ENCODE measurements at places on chromosomes 1 and 21.

- DNase-seq = no peak
Observed at GRCh38 chr1:44576456-44577150, 97.7 kb downstream of the TMEM53 start.

DNA sequence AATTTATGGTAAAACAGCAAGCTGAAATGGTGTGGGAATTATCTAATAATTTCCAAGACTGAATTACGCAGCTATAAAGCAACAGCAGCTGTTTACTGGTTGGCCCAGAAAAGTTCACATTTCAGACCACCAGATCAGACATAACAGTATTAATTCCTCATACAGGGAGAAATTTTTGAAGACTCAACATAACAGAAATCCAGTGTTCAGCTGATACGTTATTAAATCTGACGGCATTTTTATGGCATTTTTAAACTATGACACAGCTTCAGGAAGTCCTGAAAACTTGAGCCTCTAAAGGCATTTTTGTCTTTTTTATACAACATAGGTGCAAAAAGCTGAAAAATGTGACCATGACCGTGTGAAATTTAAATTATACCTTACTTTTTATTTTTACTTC lies 91.2 kb downstream of the APP start:
- DNase-seq = peak; percentile 76

- no peak for DNase-seq
Observed at GRCh38 chr1:37092937-37093336, 58.6 kb upstream of the GRIK3 start.

GRCh38 chr1:179493323-179493722 lies 82.4 kb downstream of the NPHS2 start:
- DNase-seq = no peak

GRCh38 chr1:155170806-155171205 lies 2.3 kb downstream of the KRTCAP2 start:
- no peak for DNase-seq

DNA sequence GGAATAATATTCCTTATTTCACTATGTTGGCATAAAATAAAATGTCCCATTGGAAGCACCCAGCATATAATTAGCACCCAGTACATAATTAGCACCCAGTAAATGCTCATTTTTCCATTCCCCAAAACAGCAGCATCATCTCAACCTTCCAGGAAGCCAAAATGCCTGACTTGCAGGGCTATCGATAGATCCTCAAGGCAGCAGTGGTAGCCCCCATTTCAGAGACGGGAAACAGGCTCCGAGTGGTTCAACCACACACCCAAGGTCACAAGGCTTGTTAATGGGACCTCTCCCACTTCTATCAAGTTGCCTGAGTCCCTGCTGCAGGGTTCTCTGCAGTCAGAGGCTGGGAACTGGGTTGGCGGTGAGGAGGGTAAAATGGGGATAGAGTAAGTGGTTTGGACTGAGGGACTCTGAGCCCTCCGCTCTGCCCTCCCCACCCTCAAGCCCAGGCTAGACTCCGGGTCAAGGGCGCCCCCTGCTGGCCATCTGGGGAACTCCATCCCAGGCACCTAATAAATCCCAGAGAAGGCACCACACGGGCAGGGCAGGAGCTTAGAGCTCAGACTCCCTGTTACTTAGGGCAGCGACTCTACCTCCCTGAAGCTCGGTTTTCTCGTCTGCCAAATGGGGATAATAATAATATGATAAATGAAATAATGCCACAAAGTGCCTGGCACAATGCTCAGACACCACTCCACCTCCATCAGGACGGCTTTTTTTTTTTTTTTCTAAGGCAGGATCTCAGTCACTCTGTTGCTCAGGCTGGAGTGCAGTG lies 21.9 kb upstream of the LAPTM5 start:
- DNase-seq = peak; percentile 59

- DNase-seq = peak; percentile 26
Observed at GRCh38 chr21:31909153-31910073, 36.6 kb downstream of the HUNK start.

DNA sequence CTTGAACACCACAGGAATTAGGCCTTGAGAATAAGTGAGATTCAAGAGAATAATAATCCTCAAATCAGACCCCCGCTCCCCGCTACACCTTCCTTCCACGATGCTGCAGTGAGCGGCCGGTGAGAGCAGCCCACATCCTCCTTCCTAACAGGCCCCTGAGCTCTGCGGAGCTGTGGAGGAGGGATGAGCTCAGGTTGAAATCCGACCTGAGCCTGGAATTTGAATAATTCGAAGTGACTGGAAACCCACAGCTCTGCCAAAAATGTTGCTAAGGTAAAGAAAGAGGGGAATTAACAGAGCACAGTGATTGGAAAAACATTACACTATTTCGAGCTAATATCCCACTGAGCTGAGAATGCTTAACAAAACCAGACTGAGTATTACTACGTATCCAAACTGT lies 90.0 kb downstream of the URB2 start:
- peak; percentile 26 for DNase-seq

DNA sequence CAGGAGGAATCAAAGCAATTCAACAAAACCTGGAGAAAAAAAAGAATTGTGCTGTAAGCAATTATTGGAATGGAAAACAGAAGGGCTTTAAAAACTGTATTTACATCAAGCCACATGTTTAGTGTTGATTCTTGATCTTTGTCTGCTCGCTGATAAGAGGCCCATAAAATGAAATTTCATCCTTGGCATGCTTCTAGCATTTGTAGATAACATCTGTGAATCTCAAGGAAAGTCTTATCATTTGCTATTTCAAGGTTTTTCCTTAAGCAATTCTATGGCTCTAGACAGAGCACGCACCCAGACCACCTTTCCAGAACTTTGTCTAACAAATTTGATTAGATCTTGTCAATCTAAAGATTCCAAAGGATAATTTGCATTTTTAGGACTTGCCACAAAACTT lies 181.0 kb upstream of the FGGY start:
- no peak for DNase-seq

DNA sequence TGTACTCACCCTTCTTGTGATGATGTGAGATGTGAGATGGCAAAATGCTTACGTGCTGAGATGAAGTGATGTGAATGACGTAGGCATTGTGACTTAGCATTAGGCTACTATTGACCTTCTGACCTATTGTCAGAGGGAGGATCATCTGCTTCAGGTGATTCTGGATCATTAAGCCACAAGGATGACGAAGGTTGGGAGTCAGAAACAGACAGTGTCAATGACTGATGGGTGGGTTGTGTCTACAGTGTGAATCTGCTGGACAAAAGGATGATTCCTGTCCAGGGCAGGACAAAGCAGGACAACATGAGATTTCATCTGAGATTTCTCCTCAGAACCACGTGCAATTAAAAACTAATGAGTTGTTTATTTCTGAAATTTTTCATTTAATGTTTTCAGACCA lies 129.0 kb downstream of the GABPA start:
- no peak for DNase-seq

DNA sequence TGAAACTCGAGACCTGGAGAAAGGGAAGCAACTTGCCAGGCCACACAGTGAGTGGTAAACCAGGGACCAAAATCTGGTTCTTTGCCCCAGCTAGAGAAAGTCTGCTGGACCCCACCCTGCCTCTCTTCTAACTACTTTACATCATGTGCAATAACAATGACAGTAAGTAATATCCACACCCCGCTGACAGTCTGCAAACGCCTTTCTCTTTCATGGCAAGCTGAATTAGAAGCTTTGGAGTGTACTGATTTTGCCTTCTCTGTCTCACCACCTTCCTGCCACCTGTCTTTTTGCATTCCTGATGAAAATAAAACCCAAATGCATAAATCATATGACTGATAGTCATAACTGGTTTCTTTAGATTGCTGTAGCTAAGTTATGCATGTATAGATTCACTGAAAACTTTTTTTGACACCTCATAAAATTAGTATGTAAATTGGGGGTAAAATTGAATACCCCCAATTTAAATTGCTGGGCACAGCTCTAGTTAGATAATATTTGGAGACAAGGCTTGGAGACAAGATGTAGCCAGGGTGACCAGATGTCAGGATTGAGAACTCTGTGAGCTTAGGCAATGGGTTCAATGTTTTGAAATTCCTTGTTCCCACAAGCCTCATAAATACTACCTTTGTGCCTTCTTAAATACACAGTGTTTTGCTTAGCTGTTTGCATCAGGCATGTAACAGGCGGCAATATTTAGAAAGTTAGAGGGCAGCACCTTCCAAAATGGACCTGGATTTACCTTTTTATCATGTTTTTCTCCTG lies 73.5 kb downstream of the ST6GALNAC5 start:
- DNase-seq = no peak
